Activated CD4-positive, alpha-beta T cell treated with anti-CD3 and anti-CD28 coated beads, Interleukin-10, Interleukin-2, amounts not matched to agents 100 ng/mL and 50 ng/mL, durations not matched to agents 16 hours and 8 hours (primary cell): ENCODE measurements at places on chromosomes 3 and 15.
A peak's percentile ranks its signal among the peaks of the same experiment; 100 is the strongest.

DNA sequence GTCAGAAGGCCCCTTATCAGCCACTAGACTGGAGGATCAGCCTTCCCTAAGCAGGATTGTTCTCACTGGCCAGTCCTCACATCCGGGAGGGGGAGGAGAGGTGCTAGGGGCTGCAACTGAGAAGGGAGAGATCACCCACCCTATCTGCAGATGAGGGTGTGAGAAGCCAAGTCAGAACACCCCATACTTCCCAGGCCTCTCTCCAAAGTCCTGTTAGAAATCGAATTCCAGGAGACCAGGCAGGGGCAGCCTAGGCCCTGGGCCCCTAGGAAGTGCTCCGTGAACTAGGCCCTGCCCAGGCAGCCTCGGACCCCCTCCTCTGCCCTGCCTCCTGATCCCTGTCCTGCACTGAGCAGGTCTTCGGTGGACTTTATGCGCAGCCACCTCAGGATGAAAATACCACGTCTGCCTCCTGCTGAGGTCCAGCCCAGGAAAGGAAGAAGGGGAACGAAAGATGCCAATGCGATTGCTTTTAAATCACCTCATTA lies 933 bp downstream of the DZIP1L start:
- DNase-seq = no peak

DNA sequence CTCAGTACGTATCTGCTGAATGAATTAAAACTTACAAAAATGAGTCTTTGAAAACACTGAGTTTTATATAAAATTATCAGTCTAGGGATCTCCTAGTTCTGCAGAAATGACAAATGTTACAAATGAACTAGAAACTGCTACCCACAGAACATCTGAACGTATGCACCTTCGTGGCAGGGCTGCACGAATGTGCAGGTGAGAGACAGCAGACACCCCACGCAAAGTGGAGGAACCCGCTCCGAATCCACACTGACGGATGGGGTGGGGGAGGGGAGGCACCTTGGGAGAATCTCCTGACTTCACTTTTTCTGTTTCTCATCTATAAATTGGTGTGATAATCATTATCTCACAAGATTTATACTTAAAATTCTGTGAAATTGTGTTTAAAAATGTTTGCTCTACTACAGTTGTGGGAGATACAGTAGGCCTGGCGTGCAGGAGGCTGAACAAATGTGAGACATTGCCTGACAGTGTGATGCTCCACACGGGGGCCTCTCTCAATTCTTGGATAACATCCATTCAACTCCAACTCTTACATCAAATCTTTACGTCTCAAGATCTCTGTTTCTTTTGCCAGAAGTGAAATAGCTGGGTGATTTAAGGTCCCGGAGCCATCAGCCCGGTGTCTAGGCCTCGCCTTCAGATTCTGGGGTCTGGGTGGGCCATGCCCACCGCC lies 86.9 kb downstream of the ATP10A start:
- no peak for DNase-seq

DNA sequence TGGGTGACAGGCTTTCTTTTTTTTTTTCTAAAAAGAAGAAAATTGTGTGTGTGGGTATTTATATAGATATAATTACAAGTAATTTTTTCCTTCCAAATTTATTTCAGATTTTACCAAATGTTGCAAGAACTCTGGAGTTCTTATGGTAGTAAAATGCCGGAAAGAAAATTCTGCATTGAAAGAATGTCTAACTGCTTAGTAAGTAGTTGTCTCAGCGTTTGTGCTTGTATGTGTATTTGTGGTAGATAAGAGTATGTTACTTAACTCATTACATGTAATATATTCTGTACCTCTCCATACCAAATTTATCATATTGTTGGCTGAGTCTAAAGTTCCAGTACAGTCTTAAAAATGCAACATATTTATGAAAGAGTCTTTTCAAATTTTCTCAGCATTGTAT lies 32.3 kb upstream of the ZCWPW2 start:
- DNase-seq = no peak

DNA sequence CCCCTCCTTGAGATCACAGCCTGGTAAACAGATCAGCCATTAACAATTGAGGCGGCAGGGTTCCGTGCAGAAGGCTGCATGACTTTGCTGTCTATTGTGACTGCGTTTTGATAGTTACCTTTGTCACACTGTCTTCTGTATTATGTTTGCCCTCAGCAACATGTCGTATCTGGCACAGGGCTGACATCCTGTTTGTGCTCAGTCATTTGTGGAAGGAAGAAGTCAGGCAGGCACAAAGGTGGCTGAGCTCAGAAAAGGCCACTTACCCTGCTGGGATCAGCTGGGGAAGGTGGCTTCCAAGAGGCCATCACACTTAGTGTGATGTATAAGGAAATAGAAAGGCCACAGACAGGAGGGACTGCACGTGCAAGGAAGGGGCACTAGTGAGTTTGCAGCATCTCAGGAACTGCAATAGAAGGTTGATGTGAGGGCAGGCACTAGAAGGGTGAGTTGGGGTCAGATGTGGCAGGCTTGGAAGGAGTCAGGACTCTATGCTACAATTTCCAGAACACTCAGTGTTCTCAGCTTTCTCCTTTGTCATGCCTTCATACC lies 13.4 kb downstream of the PML start:
- DNase-seq = peak; percentile 82

GRCh38 chr3:36381311-36381956 lies 1.1 kb downstream of the STAC start:
- DNase-seq = no peak

DNA sequence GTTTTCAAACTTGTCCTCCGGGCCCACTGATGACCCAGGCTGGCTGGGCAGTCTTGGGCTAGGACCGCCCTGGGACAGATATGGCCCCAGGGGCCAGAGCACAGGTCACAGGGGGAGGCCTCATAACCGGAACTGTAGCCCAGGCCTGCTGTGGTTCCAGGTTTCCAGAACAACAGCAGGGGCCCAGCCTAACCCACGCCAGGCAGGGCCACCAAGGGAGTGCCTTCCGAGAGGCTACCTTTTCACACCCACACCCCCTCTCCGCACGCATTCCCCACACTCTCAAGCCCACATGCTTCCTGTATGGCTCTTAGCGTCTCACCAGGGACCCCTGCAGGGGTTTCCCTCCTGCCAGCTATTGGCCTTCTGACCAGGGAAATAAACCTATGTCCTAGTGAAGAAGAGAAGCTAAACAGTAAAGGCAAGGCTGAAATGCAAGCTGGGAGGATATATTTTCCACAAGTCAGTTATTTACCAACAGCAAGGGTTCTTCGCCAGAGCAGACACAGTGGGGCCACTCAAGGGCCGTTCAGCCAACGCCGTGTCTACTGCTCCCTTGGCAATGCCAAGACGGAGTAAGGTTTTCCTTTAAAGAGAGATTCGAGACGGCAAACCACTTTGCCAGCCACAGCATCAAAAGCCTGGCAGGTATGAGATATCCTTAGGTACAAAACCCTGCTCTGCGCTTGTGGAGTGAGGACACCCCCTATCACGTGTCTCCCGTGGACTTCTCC lies 135.1 kb downstream of the ATP10A start:
- DNase-seq = no peak

GRCh38 chr15:42760759-42761158 lies 23.8 kb upstream of the CDAN1 start:
- no peak for DNase-seq

- no peak for DNase-seq
These were observed 76.2 kb downstream of the CRYGS start for GRCh38 chr3:186467969-186468368.

- DNase-seq = no peak
These were observed 28.7 kb upstream of the ATP2B2 start for GRCh38 chr3:10534066-10534465.

DNA sequence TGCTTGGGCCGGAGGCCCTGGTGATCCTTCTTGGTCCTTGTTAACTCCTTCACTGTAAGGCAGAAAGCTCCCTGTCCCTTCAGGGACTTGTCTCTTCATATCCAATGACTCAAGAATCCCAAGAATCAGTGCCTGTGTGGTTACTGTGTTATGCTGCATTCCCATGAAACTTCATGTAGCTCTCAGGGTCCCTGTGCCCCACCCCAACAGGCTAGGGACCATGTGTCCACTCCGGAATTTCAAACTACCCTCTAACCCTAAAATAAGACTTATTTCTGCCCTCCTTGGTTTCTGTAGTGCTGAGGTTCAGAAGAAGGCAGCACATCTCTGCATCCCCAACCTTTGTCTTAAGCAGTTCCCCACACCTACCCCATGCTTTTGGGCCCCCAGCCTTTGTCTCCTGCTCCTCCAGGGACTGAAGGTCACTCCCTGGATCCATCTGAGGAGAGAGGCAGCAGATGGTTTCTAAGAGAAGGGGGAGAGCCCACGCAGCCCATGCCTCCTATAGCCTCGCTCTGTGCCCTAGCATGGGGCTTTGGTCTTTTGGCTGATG lies 531 bp upstream of the MAP1A start:
- DNase-seq = no peak

GRCh38 chr3:130426206-130426605 lies 80.7 kb downstream of the COL6A5 start:
- no peak for DNase-seq

- no peak for DNase-seq
These were observed 237.5 kb downstream of the NTRK3 start for GRCh38 chr15:88018869-88019641.

DNA sequence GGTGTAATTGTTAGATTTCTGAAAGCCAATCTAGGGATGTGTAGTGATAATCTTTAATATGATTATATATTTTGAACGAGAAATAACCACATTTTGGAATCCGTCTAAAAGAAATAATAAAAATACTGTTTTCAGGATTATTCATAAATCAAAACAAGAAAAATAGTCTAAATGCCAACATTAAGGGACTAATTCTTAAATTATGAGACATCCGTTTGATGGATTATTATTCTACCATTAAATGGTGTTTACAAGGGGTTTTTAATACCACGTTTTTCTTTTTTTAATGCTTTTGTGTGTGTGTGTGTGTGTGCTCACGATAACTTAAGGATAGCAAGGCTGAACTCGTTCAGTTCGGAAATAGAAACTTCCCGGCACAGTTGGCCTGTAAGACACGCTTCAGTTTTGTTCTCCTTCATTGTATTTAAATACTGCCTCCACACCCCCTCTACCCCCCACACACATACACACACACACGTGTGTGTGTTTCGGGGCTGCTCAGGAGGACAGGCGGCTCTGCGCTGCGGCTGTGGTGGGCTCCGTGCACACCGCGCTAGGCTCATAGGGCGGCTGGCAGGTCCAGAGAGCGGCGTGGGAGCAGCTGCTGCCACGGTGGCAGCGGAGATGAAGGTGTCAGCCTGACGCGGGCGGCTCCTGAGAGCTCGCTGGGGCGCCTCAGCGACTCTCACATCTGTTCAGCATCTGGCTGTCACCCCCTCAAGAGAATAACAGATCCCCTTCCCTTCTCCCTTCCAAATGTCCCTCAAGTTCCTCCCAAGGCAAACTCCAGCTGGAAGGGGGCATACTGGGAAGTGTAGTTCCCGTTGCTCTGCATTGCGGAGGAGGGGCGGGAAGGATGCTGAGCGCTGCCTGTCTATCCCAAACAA lies 23.0 kb upstream of the ANP32A start:
- DNase-seq = peak; percentile 15
